ENCODE measurements at places on chromosomes 2 and 18.

DNA sequence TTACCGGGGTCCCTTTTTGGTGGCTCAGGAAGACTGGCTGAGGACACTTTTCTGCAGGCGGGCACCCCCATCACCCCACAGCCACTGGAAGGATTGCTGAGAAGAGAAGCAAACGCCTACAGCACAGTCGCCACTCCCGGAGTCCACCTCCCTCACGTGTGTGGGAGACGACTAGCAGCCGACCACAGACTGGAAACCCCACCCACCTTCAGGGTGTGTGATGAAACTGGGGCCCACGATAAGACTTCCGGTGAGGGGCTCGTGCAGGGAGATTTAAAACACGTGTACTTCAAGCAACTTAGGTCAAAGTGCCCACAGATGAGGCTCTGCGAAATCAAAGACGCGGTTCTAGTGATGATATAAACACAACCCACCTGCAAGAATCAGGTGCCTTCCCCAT, 26.3 kb downstream of the MBP start:
- DNase-seq = peak; percentile 75

- DNase-seq = peak; percentile 57
Observed at GRCh38 chr2:215409331-215410127, 26.3 kb downstream of the FN1 start.

DNA sequence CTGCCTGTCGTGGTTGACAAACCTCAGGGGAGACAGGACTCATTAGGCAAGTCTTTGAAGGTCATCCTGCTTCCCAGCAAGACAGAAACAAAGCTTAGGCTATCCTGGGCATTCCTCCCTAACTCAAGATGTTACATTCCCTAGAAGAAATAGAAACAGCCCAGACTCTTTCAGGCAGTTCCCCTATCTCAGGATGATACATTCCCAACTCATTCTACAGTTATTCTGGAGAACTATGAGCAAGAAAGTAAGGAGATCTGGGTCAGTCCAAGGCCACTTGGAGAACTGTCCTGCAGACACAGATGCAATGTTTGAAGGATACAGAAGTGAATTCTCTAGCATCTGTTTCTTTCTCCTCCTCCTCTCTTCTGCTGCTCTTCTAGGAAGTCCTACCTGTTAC, 220.1 kb upstream of the NCKAP5 start:
- DNase-seq = no peak

- no peak for DNase-seq
Observed at GRCh38 chr2:10424051-10424450, 24.1 kb downstream of the ODC1 start.

DNA sequence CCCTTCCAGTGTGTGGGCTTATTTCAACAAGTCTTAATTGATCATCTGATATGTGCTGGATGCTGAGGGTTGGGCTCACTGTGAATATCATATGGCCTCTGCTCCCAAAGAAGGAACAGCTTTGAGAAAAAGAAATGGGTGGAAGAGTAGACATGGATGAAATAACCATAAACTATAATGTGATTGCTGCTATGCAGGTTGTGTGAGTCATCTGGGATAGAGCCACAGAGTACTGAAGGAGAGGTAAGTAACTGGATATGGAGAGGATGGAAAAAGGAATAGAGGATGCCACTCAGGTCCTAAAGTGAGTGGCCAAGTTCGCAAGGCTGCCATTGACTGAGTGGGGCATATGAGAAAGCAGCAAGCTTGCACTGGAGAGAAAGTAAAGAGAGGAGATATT, 8.7 kb upstream of the DSG2 start:
- DNase-seq = no peak

DNA sequence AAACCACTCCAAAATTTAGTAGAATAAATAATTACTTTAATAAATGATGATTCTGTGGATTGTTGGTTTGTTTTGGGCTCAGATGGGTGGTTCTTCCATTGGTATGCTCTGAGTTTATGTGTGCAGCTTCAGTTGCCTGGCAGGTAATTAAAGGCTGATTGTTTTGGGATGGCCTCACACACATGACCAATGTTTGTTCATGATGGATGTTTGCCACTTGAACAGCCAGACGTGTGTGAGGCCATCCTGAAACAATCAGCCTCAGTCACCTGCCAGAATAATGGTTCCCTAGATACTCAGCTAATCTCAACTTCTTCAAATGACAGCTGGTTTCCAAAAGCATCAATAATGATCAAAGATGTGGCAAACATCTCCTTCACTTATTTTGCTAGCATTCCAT, 352.5 kb upstream of the GULP1 start:
- DNase-seq = no peak

GRCh38 chr2:172087780-172088244, 2.5 kb downstream of the DLX1 start:
- DNase-seq = no peak

DNA sequence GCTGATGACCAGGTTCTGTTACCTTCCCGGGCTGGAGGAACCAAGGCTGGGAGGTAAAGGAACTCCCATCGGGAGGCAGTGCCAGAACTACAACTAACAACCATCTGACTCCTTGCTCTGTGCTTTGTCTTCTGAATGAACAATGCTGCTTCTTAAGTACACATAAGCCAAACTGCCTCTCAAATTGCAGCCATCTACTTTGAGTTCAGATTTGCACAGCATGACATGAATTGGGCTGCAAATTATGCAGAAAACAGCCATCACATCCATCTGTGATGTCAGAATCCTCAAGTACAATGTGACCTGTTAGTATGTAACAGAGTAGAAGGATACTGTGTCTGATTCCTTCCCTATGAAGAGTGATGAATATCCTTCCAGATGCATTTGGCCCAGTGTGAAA, 290.6 kb downstream of the ZNF521 start:
- DNase-seq = no peak

GRCh38 chr2:125216321-125216720, 1191.2 kb downstream of the CNTNAP5 start:
- no peak for DNase-seq

DNA sequence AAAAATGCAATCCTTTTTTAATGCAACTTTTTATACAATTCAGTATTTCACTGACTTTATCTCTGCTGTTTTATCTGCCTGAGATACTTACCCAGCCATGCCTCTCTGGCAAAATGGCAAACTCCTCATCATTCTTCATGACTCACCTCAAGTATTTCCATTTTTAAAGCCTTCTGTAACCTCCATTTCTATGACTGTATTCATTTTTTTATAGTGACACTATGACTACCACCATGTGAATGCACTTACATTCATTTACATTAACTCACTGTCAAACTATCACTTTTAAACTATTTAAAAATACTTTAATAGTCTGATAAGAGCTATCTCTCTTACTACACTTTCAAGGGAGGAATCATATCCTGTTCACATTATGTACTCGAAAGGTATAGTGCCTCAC, 99.4 kb upstream of the SCN7A start:
- no peak for DNase-seq

GRCh38 chr2:51299370-51299769, 267.4 kb upstream of the NRXN1 start:
- DNase-seq = no peak

DNA sequence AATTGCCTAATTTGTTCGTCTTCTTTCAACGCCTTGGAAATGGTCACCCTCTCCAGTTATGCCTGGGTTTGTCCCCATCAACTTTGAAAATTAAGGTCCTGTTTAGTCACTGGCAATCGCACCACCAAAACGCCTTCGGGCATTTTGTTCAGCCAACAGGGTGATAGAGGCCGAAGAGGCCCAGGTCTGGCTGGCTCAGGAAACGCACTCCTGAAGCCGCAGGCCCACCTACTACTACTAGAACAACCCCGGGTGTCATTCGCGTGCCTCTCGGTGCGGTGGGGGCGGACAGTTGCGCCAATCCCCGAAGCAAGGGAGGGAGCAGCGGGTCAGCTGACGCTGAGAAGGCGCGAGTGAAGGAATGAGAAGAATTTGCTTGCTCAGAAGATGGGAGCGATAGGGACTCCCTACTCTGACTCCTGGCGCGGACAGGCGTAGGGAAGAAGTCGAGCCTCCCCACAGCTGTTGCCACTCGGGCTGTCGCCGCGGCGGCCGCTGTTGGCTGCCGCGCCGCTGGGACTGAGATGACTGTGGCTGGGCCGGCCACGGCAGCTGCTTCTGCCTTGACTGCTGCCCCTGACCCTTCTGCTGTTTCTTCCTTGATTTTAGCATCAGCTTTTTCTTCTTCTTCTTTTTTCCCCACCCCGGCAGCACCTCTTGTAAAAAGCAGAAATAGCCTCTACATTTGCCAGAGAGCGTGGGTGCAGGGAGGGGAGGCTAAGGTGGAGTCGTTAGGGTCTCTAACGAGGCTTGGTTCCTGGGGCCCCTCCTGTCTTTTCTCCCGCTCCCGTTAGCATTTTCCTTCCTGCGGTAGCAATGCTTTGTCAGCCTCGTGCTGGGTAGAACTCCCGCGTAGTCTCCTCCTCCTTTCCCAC, 387.6 kb downstream of the FIGN start:
- no peak for DNase-seq

DNA sequence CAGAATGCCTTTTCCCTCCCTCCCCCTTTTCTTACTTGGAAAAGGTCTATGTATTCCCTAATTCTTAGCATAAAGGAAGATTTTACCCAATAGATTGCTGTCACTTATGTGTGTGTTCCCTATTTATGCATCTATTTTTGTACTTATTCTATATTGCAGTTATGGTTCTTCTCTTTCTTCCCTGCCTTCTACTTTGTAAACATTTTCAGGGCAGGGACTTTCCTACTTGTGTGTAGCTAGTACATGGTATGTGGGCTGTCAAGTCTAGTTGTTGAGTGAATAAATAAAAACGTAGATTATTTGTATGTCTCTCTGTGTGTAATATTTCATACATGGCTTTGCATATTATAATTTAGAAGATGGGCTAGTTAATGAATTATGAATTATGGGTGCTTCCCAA, 45.3 kb downstream of the PSMD14 start:
- no peak for DNase-seq

DNA sequence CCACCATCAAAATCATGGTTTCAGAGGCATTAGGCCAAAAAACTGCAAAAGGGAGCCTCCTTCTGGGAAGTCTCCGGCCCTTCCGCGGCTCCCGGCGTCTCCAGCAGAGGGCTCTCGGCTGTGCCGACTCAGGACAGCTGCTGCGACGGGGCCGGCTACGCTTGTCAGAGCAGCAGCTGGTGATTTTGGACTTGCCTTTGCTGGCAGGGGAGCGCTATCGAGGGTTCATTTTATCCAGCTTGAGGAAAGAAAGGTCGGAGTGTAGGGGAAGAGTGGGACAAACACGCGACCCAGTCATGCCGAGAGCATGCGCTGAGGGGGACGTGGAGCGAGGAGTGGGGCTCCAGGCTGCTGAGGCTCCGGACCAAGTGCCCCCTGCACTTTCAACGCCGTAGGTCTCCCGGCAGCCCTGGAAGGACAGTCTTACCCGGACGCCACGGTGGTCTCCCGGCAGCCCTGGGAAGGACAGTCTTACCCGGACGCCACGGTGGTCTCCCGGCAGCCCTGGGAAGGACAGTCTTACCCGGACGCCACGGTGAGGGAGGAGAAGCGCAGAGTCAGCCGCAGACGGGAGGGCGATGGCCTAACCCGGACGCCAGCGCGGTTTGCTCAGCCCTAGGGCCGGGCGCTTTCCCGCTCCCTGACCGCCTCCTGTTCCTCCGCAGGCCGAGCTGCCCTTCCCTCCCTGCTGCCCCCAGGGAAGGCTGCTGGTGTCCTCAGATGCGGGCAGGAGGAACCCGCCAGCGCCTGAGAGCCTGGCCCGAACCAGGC, 21.7 kb downstream of the DDX18 start:
- peak; percentile 50 for DNase-seq

DNA sequence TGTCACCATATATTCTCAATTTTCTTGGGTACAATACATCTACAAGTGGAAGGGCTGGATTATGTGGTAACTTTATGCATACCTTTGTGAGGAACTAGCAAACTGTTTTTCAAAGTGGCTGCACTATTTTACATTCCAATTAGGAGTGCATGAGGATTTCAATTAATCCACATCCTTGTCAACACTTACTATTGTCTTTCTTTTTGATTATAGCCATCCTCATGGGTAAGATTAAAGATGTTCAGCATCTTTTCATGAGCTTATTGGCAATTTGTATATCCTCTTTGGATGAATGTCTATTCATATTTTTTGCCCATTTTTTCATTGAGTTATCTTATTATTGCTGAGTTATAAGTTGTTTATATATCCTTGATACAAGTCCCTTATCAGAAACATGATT, 73.7 kb downstream of the ZRANB3 start:
- DNase-seq = no peak

GRCh38 chr2:212005085-212005671, 533.4 kb downstream of the ERBB4 start:
- DNase-seq = peak; percentile 17

GRCh38 chr2:197310987-197311420, 424 bp upstream of the ANKRD44 start:
- no peak for DNase-seq

- no peak for DNase-seq
Observed at GRCh38 chr2:46298522-46299353, 1.5 kb downstream of the EPAS1 start.

DNA sequence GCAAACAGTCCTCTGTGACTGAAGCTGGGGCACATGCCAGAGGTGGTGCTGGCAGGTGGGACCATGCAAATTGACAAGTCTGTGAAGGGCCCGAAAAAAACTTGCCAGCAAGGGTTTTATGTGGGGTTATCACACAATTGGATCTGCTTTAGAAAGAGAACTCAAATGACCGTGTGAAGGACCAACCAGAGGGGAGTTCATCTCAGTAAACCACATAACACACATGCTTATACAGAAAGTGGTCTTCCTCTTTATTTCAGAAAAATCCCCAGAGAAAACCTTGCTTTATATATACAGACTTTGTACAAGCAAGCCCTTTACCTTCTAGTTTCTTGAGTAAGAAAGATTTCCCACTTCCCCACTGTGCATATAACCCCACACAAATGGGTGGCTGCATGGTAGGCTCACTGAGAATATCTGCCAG, 46.7 kb downstream of the KIDINS220 start:
- DNase-seq = no peak

- DNase-seq = no peak
Observed at GRCh38 chr18:52287151-52287550, 52.8 kb upstream of the DCC start.

DNA sequence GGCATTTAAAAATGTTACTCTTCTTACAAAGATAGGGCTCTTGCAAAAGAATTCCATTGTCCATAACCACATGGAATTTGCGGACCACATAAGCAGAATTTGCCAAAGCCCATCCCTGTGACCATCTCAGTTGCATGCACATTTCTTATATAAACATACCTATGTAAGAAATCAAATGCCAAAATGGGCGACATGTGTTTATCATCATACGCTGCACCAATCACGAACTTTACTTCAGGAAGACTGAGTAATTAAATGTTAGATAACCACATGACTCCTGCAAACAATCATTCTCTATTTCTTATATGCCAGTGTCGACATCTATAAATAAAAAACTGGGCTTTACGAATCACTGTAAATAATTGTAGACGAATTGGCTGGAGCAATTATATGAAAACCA, 186.1 kb upstream of the RBMS1 start:
- DNase-seq = no peak

- DNase-seq = no peak
Observed at GRCh38 chr2:82896117-82896516, 1563.0 kb downstream of the SUCLG1 start.

DNA sequence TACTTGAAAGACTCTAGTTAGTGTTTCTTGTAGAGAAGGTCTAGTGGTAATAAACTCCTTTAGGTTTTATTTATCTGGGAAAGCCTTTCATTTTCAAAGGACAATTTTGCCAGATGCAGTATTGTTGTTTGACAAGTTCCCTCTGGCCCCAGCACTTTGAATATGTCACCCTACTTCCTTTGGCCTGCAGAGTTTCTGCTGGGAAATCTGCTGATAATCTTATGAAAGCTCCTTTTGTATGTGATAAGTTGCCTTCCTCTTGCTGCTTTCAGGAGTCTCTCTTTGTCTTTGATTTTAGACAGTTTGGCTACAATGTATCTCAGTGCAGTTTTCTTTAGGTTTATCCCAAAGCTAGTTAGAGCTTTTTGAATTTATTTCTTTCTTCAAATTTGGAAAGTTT, 106.2 kb upstream of the L3MBTL4 start:
- no peak for DNase-seq

Data from activated CD4-positive, alpha-beta T cell treated with anti-CD3 and anti-CD28 coated beads, Interleukin-2, Interleukin-4, amounts not matched to agents 100 ng/mL and 50 ng/mL, durations not matched to agents 16 hours and 8 hours (primary cell).